ENCODE measurements at places on chromosomes 7 and 10.

DNA sequence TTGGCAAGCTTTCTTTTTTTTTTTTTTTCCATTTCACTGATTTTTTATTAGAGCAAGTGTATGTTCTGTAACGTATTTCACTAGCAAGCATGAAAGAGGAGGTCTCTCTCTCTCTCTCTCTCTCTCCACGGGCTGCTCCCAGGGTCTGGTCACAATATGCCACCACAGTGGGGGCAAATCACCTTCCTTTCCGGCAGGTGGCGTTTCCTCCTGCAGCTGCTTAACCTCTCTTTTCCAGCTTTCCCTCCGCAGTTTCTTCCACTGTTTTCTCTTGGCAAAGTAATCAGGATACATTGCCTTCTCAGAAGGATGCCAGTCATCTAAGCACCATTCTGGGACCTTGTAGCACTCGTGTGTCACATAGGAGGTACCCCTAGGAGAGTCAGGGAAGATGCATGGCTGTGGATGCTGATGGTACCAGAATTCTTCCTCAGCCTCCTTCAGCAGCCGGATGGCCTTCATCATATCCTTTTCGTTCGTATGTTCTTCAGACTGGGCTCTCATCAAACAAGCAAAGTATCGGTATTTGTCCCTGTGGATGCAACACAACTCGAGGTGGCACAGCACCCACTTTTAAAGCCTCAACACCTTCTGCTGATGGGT, 197.3 kb upstream of the PODXL start:
- DNase-seq, result no peak

DNA sequence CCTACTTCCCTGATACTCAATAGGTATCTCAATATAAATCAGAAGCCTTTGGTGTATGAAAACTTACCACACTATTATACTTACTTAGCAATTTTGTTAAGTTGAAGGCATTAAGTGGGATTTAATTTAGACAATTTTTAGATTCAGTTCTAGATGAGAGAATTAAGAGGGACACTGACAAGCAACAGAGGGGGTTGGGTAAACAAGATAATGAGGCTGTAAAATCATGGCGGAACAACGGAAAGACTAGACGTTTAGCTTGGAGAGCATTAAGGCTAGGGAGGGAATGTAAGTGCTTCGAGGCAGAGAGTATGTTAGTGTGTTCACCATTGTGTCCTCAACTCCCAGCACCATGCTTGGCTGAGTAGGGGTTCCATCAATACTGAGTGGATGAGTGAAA, 71.3 kb downstream of the DENND11 start:
- DNase-seq, result no peak

DNA sequence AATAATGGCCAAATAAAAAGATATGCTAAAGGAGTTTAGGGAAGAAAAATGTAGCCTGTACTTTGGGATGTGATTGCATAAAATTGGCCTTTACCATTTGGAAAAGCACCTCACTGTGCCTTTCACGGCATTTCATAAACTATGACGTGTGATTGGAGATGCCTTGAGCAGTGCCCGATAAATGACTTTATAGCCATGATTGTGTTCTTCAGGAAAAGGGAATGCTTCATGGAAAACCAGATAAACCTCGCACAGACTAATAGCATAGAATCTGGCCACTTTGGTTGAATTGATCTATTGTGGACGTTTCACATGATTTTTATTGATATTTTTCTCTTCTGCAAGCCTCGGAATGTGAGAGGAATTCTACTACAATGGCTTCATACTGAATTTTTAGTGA, 502.0 kb upstream of the MKI67 start:
- DNase-seq, result no peak

- DNase-seq, result no peak
Observed at GRCh38 chr7:17989546-17989945, 38.1 kb downstream of the PRPS1L1 start.

- no peak for DNase-seq
Observed at GRCh38 chr7:69678494-69679187, 80.4 kb downstream of the AUTS2 start.

- DNase-seq, result no peak
Observed at GRCh38 chr10:58993480-58994221, 182.8 kb upstream of the PHYHIPL start.

- DNase-seq, result no peak
Observed at GRCh38 chr10:110860576-110861241, 11.0 kb upstream of the PDCD4 start.

DNA sequence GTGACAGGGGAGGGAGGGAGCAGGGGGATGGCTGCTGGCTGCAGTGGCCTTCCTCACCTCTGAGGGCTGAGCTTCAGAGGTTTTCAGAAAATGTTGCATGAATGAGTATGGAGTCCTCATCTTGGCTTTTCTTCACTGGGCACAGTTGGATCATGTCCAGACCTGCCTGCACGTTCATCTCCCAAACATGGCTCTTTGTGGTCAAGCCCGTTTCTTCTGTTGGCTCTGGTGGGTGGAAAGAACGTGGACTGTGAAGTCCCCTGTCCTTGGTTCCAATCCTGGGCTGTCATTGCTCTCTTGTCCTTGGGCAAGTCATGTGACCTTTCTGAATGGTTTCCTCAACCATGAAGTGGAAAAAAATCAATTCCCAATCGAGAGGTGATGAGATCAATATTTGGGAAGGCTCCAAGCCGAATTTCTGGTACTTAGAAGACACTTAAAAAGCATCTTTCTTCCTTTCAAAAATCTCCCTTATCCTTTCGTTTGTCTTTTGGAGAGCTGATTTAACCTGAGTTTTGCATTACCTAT, 34.5 kb downstream of the TSPAN14 start:
- no peak for DNase-seq

DNA sequence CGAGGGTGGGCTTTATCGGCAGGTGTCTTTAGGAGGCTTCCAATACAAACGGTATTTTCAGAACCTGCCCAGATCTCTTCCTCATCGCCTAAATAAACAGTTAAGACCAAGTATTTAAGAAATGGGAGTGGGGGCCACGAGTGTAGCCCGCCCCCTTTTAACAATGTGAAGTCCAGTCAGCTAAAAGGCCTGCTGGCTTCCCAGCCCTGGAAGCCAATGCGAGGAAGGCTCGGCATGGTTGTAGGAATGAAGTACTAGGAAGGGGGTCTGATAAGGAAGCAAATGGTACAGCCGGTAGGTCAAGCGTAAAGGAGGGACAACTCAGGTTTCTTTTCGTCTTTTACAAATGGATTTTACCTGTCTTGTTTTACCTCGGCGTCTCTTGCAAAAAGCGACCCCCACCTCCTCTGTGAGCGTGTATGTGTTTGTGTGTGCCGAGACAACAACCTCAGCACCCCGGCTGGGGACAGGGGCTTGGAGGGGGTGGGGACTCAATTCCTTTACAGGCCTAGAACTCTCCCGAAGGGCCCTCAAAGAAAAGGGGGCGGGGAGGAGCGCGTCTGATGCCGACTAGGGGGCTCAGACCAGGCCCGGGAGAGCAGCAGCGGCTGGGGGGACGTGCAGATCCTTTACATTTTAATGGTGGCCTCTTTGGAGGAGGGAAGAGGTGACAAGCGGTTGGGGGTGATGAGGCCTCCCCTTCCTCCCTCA, 147.6 kb downstream of the GPR85 start:
- no peak for DNase-seq

- DNase-seq, result no peak
Observed at GRCh38 chr7:28747404-28747803, 210.7 kb downstream of the TRIL start.

DNA sequence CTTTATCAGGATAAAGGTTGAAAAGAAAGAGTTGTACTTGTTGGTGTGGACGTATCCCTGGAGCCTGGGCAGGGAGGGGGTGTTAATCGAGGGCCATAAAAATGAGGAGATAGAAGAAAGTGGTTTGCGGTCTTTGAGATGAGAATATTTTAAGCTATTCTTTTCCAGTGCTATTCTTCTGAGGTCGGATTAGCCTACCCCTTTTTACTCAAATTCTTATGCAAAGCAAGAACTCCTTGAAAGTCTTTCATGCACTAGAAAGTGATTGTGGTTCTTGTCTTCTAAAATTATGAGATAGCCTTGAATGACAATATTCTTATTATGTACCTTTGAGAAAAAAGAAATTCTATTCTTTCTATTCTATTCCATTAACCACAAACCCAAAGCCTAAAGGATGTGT, 201.3 kb upstream of the SEMA3C start:
- no peak for DNase-seq

DNA sequence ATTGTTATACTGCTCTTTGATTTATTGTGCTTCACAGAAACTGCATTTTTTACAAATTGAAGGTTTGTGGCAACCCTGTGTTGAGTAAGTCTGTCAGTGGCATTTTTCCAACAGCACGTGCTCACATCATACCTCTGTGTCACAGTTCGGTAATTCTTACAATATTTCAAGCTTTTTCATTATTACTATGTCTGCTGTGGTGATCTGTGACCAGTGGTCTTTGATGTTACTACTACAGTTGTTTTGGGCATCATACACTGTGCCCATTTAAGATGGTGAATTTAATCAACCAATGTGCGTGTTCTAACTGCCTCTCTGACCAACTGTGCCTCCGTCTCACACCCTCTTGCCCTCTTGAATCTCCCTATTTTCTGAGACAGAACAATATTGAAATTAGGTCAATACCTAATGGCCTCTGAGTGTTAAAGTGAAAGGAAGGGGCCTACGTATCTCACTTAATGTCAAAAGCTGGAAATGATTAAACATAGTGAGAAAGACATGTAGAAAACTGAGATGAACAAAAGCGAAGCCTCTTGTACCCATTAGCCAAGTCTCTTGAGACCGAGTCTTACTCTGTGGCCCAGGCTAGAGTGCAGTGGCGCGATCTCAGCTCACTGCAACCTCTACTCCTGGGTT, 20.2 kb upstream of the ASL start:
- DNase-seq, result no peak

- no peak for DNase-seq
Observed at GRCh38 chr10:8095959-8096358, 41.5 kb downstream of the GATA3 start.

DNA sequence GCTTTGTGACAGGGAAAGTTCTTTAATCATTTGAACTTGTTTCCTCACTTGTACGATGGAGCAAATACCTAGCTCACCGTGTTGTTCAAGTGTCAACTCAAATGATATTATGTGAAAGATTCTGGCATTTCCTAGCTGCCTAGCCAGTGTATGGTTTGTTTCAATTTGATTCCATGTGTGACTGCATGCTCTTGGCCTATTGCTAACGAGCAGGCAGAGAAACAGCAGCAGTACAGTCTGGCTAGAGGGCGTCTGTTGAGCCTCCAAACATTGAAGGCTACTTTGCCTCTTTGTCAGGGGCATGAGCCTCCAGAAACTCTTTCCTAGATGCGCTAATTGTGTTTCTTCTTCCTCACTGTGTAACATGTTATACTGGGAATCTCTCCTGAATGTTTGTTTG, 417.4 kb downstream of the EXOC4 start:
- DNase-seq, result no peak

DNA sequence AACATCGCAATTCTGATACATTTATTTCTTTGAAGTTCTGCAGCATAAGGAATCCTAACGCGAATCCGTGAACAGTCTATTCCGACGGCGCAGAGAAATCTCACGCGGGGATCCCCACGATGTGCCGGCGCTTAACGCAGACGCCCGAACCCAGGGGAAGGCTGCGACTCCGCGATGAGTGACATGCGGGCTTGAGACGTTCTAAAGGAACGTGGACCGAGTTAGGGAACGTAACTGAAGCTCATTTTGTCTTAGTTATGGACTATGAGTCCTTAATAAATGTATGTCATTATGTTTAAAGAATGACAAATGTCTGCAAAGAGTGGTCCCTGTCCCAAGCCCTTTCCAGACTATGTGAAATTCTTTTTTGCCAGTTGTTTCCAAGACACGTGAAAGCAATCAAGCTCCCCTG, 995 bp upstream of the PARD3 start:
- DNase-seq, result no peak

DNA sequence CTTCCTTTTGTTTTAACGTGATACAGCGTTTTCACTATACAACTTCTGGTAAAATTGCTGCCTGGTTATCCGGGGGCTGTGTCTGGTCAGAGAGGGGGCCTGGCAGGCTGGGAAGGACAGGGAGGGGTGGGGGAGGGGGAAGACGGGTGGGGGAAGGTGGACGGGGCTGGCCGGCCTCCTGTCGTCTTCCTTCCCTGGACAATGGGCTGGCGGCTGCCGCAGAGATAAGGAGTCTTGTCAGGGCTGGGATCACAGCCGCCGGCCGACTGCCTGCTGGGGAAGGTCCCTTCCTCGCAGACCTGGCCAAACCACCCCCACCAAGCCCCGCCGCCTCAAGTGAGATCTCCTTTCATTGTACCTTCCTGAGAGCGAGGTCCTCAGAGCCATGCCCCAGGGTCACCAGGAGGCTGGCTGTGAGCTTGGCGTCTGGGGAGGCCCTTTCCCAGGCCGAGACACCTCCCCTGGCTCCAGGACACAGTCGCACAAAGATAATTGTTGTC, 151.2 kb upstream of the TNRC18 start:
- DNase-seq, result no peak

GRCh38 chr10:129517680-129518057, 50.6 kb downstream of the MGMT start:
- DNase-seq, result no peak

GRCh38 chr7:48868916-48869315, 55.4 kb upstream of the CDC14C start:
- no peak for DNase-seq

- no peak for DNase-seq
Observed at GRCh38 chr10:21431799-21432198, 93.7 kb downstream of the SKIDA1 start.

DNA sequence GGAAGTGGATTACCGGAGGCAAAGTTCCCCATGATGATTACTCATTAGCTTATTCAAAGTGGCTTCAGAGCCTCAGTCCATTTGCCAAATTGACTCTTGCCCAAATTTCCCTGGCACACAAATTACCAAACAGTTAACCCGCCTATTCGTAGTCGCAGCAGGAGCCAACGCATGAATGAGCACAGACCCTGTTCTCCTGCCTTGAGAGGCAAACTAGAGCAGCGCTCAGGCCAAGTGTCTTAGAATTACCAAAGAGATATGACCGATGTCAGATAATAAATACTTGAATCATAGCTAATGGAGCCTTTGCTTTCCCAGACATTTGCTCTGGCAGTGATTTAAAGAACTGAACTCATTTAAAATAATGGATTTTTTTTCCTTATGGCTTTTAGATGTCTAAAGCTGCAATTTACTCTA, 64.9 kb downstream of the CTTNBP2 start:
- DNase-seq, result no peak

DNA sequence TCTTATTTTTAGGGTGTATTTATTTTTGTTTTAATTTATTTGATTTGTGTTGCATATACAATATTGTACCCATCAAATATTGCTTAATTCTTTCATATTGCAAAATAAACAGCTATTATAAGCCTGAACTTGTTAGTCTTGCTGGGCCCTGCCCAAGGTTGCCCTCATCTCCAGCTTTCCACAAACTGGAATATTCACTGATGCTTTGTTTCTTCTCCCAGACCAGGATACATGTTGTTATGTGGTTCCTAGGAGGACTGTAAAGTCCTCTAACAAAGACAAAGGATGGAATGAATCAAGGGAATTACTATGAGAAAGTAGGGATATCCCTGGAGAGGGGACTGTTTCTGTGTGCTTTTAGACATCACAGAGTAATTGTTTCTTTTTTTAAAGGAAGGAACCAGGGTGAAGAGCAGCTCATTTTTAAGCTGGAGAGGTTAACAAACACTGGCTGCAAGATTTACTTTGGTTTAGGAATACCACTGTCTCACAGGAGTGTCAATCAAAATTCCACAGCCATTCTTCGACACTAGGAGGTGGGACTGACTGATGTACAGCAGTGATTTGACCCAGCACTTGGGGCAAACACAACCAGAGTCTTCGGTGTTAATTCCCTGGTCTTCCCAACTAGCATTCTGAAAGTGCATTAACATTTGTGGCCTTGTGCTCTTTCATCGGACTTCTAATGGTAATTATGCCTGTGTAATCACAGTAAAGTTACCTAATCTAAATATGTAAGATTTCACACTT, 14.8 kb upstream of the CD36 start:
- no peak for DNase-seq
